ENCODE measurements at places on chromosomes 6 and 20.

GRCh38 chr20:24662752-24663365 lies 193.4 kb downstream of the SYNDIG1 start:
- DNase-seq, result no peak

DNA sequence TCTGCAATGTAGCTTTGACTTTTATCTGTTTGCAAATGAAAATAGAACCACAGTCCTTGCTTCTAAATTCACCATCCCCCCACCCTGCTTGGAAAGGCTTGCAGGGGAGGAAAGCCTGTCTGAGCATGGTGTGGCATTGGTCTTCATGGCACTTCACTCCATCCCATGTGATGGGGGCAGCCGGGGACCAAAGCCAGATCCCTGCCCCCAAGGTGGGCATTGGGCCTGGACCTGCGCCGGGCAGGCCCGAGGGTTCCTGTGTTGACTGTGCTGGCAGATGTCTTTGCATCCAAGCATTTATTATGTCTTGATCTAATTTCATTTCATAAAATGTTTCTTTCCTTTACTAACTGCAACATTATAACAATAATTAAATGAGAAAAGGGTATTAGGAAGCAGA lies 120.0 kb downstream of the SYNDIG1 start:
- DNase-seq, result no peak

DNA sequence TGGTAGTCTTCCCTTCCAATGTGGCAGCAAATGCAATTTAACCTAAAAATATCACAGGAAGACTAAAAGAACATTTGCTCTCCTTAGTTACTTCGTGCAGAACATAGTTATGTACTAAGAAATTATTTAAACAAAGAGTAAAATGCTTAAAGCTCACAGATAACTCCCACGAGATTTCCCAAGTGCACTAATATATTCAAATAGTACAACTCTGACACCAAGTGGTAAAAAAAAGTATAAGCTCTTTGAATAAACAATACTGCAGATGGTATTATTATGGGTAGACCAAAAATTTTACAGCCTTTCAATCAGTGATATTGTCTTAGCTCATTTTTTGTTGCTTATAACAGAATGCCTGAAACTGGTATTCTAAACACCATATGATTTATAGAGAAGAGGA lies 52.8 kb upstream of the FILIP1 start:
- no peak for DNase-seq

GRCh38 chr6:80922916-80923455 lies 816.5 kb downstream of the BCKDHB start:
- no peak for DNase-seq

DNA sequence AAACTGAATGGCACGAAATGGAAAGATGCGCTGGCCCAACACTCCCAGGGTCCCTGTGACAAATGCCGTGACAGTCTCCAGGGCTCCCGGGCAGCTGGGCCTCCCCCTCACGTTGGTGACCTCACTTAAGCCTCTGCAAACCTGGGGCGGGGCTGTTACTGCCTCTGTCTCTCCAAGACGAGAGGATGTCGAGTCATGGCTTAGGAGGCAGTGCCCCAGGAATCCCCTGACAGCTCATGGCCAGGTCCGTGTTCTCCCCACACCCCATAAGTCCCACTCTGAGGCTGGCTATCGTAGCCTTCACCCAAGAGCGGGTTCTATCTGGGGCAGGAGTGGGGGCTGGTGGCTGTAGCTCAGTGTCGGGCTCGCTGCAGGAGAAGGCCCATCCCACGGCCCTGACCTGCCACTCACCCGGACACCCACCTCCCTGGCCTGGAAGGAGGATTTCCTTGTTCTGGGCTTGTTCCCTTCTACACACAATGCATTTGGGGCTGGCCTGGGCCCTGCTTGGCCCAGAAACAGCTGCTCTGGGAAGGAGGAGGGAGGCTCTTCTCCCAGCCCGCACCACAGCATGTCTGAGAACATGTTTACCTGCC lies 5.6 kb upstream of the RPS21 start:
- no peak for DNase-seq

DNA sequence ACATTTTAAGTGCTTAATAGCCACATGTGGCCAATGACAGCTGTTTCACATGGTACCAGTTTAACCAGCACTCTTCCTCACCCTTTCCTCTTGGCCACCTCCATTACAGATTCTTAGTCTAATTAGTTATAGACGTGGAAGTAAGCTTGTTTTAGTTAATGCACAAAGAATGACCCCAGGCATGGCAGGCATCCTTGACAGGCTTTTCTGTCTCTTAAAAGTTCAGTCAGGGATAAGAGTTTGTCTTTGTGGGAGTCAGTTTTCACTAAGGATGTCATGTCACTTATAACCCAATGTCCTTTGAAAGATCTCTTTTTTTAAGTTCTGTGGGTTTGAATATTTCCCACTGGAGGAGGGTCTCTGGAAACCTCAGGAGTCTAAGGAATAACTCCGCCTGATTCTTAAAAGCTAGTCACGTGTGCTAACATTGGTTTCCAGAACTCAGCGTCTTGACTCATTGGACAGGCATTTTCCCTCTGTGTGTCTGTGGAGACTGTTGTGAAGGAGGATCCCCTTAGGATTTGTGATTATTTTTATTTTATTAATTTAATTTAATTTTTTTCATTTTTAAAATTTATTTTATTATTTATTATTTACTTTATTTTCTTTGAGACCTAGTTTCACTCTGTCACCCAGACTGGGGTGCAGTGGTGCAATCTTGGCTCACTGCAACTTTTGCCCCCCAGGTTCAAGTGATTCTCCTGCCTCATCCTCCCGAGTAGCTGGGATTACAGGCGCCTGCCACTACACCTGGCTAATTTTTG lies 171.4 kb downstream of the ZFAND3 start:
- no peak for DNase-seq

DNA sequence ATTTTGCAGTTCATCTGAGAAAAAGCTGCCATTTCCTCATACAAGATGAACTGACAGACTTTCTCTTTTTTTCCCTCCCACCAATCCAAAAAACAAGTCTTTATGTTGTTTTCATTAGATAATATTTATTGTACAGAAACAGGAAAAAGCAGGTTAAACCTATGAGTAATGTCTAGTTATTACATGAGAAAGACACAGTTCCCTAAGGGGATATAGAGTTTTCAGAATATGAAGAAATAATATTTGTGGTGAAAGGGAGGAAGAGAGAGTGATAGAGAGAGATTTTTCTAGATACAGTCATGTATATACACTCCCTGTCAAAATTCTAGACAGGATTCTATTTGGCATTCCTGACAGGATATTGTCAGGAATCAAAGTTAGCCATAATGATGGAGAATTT lies 392.4 kb downstream of the BMP2 start:
- no peak for DNase-seq

GRCh38 chr6:7087491-7087979 lies 20.2 kb upstream of the RREB1 start:
- no peak for DNase-seq

GRCh38 chr6:36820700-36821580 lies 18.3 kb downstream of the CPNE5 start:
- no peak for DNase-seq

DNA sequence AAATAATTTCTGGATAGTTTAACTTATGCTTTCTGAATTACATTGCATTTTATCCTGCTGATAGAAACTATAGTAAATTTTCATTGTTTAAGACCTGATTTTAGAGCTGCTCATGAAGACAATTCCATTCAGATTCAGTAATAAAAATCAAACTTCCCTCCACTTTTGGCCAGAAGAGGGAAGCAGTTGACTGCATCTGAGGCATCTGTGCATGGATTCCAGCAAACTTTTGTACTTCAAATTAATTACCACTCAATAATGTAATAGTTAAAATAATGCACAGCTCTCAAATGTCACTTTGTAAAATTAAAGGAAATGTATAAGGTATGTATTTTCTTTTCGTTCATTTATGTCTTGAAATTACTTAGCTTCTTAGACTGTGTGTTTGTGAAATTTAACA lies 64.2 kb upstream of the SLC35B3 start:
- no peak for DNase-seq

GRCh38 chr20:25274891-25275812 lies 27.3 kb downstream of the PYGB start:
- no peak for DNase-seq

- no peak for DNase-seq
Observed at GRCh38 chr20:39879296-39879695, 809.7 kb downstream of the MAFB start.

DNA sequence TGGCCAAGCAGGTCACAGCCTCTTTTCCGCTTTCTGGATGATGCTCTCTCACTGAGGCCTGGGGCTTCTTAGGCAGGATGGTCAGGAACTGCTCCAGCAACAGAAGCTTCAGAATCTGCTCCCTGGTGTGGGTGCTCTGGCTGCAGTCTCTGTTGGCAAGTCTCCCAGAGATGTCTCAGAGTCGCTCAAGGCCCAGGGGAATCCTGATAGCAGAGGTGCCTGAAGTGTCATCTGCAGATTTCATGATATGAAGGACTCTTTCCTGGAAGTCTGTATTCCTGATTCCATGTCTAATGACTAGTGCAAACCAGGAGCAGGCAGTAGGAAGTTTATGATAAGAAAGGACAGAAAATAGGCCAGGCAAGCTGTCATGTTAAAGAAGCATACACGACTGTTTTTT lies 20.3 kb downstream of the ZSCAN31 start:
- no peak for DNase-seq

DNA sequence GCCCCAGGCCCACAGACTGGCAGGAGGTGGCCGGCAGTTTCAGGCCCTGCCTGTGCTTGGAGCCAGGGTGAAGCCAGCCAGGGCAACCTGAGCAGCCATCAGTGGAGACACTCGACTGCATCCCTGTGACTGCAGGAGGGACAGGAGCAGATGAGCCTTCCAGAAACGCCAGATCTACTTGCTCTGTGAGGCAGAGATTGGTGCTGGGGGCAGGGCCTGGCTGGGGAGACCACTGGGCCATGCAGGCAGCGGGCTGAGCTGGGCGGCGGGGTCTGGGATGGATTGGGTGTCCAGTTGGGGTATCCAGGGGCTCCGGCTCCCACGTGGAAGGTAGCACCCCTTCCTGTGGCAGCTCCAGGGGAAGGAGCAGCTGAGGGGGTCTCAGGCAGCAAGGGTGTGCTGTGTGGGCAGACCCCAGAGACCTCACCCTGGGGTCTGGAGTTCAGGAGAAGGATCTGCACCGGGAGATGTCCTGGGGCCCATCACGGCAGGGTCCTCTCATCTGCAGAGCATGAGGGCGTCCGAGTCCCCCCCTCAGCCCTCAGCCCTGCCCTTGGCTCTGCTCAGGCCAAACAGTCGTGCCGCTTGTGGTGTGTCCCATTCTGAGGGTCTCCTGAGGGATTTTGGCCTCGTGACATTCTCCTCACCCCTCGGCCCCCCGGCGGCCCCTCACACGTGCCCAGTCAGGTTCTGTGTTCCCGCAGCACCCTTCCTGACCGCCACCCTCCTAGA lies 334.9 kb downstream of the TAF4 start:
- DNase-seq, result no peak

DNA sequence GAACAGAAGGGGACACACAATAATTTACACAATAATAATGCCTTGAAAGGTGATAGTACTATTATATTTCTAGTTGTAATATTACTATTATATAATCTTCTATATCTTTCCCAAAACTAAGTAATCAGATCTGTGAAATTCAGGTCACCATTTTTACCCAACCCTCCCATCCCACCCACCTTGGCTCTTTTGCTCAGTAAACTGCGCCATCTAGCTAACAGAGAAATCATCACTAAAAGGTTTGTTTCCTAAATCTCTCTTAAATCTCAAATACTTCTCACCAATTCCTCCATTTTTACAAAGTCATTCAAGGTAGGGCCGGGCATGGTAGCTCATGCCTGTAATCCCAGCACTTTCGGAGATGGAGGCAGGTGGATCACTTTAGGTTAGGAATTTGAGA lies 83.4 kb downstream of the CDK19 start:
- no peak for DNase-seq

DNA sequence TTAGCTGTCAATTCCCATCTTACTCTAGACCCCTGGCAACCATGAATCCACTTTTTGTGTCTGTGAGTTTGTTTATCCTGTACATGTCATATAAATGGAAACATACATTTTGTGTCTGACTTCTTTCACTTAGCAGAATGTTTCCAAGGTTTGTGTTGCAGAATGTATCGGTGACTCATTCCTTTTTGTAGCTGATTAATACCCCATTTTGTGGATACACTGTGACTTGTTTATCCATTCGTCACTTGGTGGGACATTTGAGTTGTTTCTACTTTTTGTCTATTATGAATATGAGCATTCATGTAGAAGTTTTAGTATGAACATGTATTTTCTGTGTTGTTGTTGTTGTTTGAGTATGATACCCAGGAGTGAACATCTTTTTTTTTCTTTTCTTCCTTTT lies 21.4 kb downstream of the CDYL start:
- DNase-seq, result no peak

DNA sequence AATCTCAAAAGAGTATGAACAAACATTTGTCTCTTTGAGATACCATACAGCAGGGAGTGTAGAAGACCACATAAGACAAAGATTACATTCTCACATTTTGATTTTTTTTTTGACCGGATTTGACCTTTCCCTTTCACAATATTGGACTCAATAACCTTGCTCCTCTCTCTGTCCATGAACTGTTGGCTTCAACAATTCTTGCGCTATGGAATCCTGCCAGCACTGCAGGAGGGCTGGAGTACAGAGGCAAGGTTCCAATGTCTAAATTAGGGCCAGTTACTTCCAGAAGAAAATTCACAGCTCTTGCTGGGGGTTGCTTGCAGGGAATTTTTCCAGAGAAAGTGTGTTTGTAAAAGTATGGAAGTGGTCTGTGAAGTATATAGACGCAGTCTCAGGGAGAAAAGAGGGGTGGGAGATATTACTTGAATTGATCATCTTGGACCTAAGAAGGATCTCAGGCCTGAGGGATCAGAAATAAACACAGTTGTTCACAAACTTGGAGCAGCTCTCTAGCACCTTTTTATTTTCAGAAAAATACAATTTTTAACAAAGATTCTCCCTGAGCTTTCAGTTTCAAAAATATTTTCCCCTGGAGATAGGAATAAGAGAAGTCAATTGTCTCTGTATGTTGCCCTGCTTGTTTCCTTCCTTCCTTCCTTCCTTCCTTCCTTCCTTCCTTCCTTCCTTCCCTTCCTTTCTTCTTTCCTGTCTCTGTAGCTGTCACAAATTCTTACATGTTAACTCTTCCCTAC lies 765.9 kb downstream of the BCKDHB start:
- no peak for DNase-seq

- no peak for DNase-seq
Observed at GRCh38 chr6:118764766-118765165, 113.4 kb upstream of the CEP85L start.

- peak; percentile 79 for DNase-seq
Observed at GRCh38 chr20:59403261-59403961, 103.0 kb downstream of the EDN3 start.
